H4 (cell line): ENCODE measurements at places on chromosomes 5 and 9. TPM values are rescaled to one million over a fixed set of nuclear protein-coding genes. Genes with fewer than 3 reads are reported as not detected.

- DNase-seq = no peak
Measured at GRCh38 chr9:129097671-129098306, 12.8 kb downstream of the CRAT start.

DNA sequence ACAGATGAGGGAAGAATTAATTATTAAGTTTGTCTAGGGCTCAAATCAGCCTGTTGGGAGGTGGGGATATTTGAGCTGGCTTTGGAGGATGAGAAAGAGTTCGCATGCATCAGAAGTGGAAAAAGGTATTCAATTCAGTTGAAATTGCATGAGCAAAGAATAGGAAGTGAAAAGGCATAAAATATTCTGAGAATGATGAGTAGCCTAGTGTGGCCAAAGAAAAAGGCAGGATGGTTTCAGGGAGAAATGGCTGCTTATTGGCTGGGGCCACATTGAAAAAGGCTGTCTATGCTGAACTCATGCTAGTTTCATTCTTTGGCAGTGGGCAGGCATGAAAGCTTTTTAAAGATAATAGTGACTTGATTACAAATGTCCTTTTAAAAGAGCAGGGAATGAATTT is 235.4 kb upstream of the RIOK2 start:
- no peak for DNase-seq

DNA sequence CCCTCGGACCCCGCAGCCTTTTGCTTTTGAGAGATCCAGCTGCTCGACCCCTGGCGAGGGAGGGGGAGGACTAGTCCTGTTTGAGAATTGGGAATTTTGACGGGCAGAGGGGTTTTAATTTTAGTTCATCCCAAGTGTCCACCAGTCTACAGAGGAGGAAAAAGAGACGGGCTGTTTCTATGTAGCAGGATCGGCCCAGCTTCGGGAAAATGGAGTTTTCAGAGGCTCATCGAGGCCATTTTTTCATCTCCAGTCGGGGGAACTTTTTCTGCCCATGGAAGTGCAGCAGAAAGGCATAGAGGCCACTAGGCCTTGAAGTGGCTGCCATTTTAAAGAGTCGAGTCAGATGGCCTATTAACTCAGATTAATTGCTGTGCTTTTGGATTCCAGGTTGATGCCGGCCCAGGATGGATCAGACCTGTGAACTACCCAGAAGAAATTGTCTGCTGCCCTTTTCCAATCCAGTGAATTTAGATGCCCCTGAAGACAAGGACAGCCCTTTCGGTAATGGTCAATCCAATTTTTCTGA is 1.2 kb downstream of the NSD1 start:
- no peak for DNase-seq

DNA sequence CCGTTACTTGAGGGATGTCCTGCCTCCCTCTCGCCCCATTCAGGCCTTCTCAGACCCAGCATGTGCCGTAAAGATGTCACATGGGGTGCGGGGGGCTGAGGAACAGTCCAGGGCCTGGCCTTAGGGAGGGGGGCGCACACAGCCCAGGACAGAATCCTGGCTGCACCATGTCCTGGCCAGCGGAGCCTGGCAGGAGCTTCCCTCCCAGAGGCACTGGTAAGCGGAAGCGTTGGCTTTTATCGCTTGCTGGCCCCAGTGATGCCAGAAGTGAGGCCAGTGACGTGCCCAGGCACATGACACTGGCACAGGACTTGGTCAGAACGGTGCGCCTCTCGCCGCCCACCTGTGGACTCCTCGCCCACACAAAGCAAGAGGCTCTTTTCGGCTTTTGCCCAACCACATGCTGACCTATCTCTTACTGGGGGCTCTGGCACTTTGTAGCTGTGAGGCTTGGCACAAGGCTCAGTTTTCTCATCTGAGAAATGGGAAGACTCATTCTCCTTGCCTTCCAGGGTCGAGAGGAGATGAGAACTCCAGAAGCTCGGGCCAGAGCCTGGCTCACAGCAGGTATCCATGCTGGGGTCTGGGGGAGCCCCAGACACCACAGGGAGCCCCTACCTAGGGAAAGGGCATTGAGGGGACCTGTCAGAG is 59.0 kb downstream of the LMX1B start:
- DNase-seq = no peak

- DNase-seq = no peak
Measured at GRCh38 chr9:84573083-84573482, 96.4 kb upstream of the NTRK2 start.

- no peak for DNase-seq
Measured at GRCh38 chr5:156096259-156096658, 230.7 kb upstream of the SGCD start.

- peak; percentile 41 for DNase-seq
Measured at GRCh38 chr9:134732392-134733110, 90.9 kb downstream of the COL5A1 start.

Gene NR2F1-AS1
- 5.2 and 10.4 TPM in 2 replicates for total RNA-seq

- peak; percentile 64 for DNase-seq
Measured at GRCh38 chr5:134289509-134290113, 63.7 kb upstream of the PPP2CA start.

DNA sequence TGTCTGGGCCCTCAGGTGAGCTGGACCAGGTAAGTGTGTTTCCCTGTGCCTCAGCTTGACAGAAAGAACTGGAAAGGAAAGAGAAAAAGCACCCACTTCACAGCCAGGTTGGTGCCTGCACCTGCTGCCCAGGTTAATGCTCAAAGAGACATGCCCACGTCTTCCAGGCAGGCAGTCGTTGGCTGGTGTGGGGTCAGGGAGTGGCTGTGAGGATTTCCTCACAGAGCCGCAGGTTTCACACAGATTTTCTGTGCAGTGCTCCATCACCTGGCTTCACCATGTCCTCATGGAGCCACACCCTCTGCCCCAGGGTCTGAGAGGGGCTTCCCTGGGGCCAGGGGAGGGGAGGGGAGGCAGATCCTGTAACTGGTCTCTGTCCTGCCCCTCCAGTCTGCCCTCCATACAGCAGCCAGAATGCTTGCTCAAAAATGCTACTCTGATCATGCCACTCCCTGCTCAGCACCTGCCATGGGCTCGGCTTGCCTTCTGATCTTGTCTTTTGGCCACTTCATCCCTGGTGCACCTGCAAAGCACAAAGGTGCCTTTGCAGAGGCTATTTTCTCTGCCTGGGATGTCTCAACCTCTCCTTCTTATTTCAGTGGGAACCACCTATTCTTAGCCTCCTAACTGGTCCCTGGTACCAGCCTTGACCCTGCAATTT is 82.5 kb upstream of the UBTD2 start:
- DNase-seq = no peak

GRCh38 chr5:72908664-72909063 is 47.2 kb upstream of the FCHO2 start:
- DNase-seq = no peak

Gene ELAVL2
- total RNA-seq = 6.2 and 35.2 TPM in 2 replicates

DNA sequence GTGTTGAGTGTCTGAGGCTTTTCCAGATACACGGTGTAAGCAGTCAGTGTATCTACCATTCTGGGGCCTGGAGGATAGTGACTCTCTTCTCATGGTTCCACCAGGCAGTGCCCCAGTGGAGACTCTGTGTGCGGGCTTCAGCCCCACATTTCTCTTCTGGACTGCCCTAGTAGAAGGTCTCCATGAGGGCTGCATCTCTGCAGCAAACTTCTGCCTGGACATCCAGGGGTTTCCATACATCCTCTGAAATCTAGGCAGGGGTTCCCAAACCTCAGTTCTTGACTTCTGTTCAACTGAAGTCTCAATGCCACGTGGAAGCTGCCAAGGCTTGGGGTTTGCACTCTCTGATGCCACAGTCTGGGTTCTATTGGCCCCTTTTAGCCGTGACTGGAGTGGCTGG is 256.6 kb upstream of the ITGA1 start:
- DNase-seq = no peak

Gene RASGRF2
- 5.0 and 7.4 TPM in 2 replicates for total RNA-seq
